ENCODE measurements at places on chromosomes 3 and 15.
A peak's percentile ranks its signal among the peaks of the same experiment; 100 is the strongest.

- DNase-seq = no peak
Measured at GRCh38 chr3:119420196-119420595, 43.2 kb downstream of the TMEM39A start.

GRCh38 chr3:52004163-52004787 lies 8.6 kb upstream of the RPL29 start:
- no peak for DNase-seq

DNA sequence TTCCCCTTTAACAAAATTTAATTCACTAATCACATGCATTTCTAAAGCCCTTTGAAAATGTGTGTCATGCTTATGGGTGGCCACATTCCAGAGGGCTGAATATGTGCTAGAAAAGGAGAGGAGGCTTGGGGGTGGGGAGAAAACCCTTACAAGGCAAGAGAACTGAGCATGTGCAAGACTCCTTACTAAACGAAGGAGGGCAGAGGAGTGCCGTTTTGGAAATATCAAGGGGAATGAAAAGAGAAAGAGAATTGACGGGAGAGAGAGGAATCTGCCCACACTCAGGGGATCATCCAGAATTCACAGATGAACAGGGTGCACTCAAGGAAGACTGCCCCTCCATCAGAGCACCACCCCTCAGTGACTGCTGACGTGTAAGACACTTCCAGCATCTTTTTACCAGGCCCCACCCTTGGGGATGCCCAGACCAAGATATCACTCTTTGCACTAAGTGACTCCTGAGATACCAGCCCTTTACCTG lies 37.9 kb upstream of the TSC22D2 start:
- DNase-seq = no peak

DNA sequence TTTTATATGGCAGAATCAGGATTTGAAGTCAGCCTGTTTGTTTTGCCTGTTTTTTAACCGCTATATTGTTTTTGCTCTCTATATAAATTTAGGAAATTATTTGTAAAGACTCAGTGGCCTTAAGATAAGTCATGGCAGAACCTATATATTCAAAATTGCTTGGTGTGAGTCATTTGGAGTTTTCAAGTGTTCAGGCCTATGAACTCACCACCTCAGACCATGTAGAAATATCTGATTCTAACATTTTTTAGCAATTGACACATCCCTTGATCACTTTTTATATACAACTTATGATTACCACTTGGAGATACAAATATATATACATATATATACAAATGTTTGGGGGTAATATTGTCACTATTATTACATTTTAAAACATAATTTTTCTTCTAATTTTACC lies 95.7 kb downstream of the VGLL3 start:
- DNase-seq = no peak

GRCh38 chr3:143121241-143122088 lies 1.9 kb downstream of the CHST2 start:
- DNase-seq = peak; percentile 66

DNA sequence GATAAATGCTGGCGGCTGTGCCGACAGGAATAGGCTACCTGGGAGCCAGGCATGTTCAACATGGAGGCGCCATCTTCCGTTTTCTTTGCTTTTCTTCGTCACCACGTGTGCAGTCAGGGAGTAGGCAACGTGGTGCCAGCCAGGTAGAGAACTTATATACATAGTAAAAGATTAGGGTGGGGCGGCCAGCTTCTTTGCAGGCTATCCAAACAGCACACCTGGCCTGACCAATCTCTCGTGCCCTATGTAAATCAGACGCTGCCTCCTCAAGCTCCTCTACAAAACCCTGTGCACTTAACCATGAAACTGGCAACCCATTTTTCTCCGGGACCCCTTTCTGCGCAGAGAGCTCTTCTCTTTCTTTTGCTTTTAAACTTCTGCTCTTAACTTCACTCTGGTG lies 28.6 kb upstream of the OR5K4 start:
- DNase-seq = no peak

- no peak for DNase-seq
Measured at GRCh38 chr3:114700637-114701234, 406.9 kb downstream of the TIGIT start.

- DNase-seq = no peak
Measured at GRCh38 chr3:128781164-128781563, 55.2 kb downstream of the RAB7A start.

- no peak for DNase-seq
Measured at GRCh38 chr15:84840741-84841429, 23.7 kb downstream of the ALPK3 start.

DNA sequence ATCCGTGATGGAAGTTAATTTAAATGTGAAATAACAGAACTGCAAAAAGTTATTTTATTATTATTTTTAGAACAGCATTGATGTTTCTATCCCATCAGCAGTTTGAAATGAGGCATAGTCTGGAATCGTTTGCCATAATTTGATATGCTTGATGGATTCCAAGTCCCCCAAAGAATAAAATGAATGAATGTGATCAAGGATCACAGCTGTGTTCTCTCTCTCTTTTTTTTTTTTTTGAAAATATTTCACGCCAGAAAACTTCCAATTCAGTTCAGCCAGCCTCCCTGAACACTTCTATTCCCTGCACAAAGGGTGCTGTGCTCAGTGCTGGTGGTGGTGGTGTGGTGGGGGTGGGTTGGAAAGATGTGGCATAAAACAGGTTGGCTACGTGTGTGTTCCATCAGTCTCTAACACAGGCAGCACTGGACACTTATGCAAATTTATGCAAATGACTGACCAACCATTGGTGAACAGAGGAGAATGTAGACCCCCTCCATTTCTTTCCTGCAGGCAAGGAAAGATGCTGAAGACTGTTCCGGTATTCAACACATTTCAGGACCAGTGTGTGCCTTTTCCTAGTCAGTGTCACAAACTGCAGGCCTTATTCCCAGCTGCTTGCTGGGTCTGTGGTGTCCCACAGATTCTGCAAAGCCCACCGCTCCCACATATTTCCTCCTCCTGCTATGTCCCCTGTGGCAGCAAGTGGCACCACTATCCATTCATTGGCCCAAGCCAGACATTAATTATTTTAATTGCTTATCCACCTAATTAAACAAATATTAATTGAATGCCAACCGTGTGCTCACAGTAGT lies 10.6 kb downstream of the ARNT2 start:
- DNase-seq = no peak

GRCh38 chr3:193963808-193964516 lies 172.0 kb upstream of the HES1 start:
- DNase-seq = peak; percentile 18

- DNase-seq = no peak
Measured at GRCh38 chr15:43370310-43370974, 401 bp downstream of the ZSCAN29 start.

DNA sequence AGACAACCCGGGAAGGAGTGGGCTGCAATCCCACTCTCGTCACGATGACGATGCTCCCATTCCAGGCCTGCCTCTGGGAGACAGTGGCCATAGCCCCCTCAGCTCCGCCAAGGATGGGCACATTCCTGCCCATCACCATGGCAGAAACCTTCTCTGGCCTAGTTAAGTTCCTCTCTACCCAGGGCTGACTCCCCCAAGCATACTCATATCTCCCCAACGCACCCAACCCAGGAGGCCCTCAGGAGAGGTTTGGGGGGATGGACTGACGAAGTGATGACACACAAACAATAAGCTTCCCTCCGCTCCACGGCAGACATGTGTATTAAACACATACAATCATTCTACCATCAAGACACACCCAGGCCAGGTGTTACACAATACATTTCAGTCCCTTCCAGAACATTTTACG lies 60.1 kb downstream of the VGLL4 start:
- no peak for DNase-seq

GRCh38 chr3:188841906-188842305 lies 329.9 kb upstream of the TPRG1 start:
- no peak for DNase-seq

GRCh38 chr15:75640483-75641178 lies 607 bp upstream of the IMP3 start:
- no peak for DNase-seq

- no peak for DNase-seq
Measured at GRCh38 chr3:119676020-119676419, 1.2 kb downstream of the COX17 start.

DNA sequence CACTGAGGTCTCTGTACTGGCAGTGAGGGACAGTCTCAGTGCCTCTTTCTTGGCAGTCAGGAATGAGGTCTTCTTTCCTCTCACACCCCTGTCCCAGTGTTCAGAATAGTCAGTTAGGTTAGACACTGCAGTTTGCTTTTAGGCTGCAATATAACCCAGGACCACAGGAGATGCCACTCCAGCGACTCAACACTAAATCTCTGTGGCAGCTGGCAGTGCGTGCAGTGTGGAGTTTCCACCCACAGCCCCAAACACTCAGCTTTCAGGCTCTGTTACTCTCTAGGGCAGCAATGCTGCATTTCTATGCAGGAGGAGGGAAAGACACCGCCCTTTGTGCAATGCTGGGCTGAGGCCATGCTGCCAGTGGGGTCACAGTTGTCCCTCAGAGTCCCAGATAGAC lies 150.2 kb upstream of the SUCLG2 start:
- no peak for DNase-seq

- DNase-seq = no peak
Measured at GRCh38 chr3:139227827-139228226, 116.0 kb upstream of the MRPS22 start.

DNA sequence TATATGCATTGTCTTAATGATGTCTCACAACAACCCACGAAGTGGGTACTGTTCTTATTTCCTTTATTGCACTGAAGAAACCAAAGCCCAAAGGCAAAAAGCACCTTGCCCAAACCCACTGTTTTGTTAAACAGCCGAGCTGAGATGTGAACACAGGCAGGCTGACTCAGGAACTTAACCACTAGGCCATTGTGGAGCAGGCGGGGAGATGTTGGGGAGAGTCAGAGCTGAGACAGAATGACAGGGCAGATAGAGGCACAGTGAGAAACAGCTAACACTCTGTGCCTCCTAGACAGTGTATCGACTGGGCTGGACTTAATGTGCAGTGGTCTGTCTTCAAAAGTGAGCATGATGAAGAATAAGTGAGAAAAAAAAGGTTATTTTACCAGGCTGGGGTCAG lies 56.5 kb downstream of the RPLP1 start:
- DNase-seq = no peak

DNA sequence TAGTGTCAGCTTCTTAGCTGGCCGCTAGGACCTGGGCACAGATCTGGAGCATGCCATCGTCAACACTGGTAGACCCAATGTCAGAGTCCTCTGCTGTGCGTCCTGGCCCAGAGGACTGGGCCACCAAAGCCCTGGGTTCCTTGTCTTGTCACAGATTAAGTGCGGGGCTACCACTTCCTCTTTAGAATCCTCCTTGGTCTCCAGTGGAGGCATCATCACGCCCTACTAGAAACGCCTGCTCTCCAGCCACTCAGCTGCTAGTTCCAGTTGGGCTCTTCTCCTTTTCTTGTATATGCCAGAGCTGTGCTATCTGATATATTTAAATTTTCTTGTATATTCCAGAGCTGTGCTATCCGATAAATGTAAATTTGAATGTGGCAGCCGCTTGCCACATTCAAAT lies 11.2 kb downstream of the PPCDC start:
- DNase-seq = no peak

DNA sequence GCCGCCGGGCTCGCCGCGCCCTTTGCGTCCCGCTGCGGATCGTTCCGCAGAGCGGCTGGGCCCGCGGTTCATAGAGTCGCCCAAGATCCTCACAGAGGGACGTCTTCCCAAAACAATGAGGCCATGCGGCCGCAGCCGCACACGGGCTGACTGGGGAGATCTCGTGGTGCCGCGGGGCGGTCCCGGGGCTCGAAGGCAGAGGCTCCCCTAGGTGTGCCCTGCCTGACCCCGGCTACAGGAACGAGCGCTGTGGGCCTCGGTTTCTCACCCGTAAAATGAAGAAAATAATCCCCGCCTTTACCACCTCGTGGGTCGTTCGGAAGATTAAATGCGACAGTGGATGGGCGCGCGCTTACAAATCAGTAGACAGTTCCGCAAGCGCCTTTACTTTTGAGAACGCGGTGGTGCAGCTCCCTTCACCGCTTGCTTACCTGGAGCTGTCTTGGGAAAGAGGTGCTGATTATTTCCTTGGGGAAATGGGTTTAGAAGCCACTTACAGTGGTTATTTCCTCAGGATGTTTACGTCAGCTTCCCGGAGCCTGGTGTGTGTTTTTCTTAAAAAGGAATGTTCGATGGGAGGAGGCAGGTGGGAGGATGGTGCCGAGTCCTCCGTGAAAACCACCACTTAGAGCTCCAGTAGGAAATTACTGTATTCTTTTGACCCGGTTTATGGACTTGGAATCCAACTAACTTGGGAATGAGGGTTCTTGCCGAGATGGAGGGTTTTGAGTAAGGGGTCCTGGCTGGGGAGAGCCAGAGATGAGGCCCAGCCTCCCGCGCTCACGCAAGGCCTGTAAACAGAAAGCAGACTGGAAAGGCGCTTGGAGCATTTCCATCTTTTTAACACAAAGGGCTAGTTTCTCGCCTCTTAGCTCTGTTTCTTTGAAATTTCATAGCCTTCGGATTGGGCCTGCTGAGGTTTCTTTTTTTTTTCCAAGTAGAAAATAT lies 1.9 kb upstream of the MEX3B start:
- no peak for DNase-seq

DNA sequence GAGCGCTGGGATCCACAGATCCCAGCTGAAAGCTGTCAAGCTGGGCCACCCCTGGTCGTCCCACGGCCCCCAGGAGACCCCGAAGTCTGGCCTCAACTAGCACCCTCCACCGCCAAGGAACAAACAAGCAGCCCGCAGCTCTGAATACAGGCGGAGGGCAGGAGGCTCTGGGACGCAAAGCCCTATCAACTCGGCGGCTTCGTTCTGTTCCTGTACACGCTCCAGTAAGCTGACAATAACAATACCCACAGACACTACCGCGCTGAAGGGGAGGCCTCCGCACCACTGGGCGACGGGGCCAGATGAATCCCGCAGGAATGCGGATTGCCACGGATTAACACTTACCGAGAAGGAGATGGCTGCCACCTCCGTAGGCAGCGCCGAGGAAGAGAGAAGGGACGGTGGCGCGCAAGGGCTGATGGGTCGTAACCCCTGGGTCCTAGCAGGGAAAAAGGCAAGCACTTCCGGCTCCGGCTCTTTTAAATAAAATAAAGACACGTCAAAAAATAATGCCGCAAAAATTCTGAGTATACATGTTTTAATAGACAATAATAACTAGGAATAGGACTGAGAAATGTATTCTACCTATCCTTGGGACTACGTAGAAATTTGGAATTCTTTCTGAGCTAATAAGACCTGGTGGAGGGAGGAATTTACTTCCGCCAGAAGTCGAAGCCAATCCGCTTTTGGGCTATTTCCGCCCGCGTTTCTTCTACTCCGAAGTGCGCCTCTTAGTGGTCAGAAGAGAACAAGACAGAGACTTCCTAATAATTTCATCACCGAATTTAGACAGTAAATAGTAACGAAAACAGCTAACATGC lies at the start of gene RPL32:
TSS of gene RPL32 (minus strand) at position 417 of the 821 bp plus-strand sequence. CDS start 1,328 bp downstream, outside the sequence.
- peak; percentile 73 for DNase-seq

GRCh38 chr3:56928379-56929068 lies 126.8 kb upstream of the ARHGEF3 start:
- DNase-seq = no peak

- DNase-seq = no peak
Measured at GRCh38 chr3:32886911-32887310, 64.5 kb upstream of the CCR4 start.

Data from stimulated activated CD4-positive, alpha-beta T cell treated with anti-CD3 and anti-CD28 coated beads, Interleukin-15, amount 100 ng/mL, for 48 hours (primary cell).